ENCODE measurements at places on chromosomes 1 and 21. TPM values are rescaled to one million over a fixed set of nuclear protein-coding genes. Genes with fewer than 3 reads are reported as not detected.

THBS3 gene
- 41.6 TPM for polyA plus RNA-seq

SLC35F3 gene
- 1.3 TPM for polyA plus RNA-seq

SRGAP2C gene
- polyA plus RNA-seq: 7.2 TPM

NPHP4 gene
- 5.6 TPM for polyA plus RNA-seq

AADACL3 gene
- polyA plus RNA-seq: not detected

SPRR1A gene
- not detected for polyA plus RNA-seq

PCSK9 gene
- polyA plus RNA-seq: 31.4 TPM

TEX38 gene
- polyA plus RNA-seq: 0.27 TPM

IFNLR1 gene
- 7.5 TPM for polyA plus RNA-seq

USH2A gene
- not detected for polyA plus RNA-seq

ANKRD35 gene
- polyA plus RNA-seq: 2.2 TPM

NTPCR gene
- 52.9 TPM for polyA plus RNA-seq

TTC22 gene
- polyA plus RNA-seq: 9.0 TPM

DNA sequence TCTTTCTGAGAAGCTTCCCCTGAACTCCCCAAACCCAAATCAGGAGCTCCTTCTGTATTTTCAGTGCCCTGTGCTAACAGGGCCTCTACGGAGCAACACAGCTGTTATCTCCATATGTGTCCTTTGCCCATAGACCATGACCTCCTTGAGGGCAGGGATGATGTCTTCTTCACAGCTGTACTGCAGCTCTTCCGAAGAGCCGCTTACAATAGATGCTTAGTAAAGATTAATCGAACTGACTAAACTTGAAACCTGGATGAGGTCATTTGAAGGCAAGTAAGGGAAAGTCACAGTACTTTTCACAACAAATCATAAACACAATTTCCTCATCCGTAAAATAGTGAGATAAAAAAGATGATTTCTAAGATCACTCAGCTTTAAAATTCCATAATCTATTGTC lies 4.4 kb upstream of the KCNN3 start:
- no peak for DNase-seq

DNA sequence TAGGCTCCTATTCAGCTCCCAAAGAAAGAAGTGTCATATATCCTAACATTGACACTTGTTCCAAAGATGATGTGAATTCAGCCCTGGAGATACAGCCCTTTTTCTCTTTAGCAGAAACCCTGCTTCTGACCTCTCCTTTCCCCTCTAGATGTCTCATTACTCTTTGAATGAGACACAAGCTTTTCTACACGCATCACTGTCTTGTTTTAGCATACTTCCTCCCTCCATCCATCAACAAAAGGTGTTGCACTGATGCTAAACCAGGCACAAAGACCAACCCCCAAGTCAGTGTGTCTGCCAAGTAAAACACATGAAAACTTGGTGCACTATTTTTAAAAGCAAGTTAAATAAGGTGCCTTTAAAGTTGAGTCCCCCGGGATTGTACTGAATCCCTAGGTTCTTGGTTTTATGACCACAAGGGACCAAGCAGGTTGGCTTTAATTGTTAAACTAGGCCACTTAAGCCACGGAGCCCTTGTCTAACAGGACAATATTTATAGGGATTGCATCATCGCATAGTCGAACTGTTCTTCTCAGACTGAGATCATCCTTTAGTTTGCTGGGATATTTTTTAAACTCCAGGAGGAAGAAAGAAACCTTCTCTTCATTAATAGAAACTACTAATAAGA lies 101.0 kb upstream of the GUCA2B start:
- DNase-seq: no peak

DNA sequence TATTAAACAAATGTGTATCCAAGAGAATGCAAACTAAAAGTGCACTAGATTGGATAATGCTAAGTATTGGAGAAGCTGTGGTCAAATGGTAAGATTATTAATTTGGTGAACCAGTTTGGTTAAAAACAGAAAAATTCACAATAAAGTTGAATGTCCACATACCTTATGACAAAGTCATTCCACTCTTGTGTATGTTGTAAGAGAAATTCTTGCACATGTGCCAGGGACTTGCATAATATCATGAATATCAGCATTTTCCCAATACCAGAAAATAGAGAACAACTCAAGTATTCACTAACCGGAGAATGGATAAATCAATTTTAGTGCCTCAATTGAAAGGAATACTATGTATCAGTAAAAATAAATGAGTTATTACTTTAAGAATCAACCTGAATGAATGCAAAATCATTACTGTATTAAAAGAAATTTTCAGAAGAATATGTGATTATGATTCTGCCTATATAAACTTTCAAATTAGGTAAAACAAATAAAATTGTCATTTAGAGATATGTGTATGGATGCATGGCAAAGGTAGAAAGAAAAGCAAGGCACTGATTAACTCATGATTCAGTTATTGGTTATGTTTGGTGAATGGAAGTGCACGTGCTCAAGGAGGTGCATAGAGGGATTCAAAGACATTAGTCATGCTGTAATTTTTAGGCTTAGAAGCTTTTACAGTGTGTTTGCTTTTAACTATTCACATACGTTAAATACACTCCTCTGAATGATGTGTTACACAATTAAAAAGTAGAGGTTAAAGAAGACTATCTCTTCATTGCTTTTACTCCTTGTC lies 217.4 kb upstream of the KCNK2 start:
- DNase-seq: no peak

GRCh38 chr1:43526002-43526401 lies 4.7 kb upstream of the PTPRF start:
- DNase-seq: no peak

DNA sequence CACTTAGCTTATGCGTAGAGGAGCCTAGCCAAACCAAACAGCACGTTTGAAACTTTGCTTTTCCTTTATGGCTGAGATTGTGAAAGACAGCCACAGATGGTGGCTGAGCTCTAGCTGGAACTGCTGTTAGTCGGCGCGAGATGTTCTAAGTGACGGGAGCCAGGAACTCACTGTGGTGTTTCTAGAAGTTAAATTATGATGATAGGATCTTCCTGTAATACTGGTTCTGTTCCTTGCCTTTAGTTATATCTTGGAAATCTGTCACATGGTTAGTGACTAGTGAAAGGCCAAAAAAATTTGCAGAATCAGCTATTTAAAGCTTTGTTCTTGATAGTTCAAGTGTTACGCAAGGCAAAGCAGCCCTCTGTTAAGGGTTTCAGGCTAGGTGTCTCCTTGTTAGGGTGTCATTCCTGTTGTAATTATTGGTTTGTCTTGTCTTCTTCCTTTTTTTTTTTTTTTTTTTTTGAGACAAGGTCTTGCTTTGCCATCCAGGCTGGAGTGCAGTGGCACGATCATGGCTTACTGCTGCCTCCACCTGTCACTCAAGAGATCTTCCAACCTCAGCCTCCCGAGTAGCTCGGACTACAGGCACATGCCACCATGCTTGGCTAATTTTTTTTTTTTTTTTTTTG lies 22.6 kb downstream of the AK4 start:
- peak; percentile 49 for DNase-seq

DNA sequence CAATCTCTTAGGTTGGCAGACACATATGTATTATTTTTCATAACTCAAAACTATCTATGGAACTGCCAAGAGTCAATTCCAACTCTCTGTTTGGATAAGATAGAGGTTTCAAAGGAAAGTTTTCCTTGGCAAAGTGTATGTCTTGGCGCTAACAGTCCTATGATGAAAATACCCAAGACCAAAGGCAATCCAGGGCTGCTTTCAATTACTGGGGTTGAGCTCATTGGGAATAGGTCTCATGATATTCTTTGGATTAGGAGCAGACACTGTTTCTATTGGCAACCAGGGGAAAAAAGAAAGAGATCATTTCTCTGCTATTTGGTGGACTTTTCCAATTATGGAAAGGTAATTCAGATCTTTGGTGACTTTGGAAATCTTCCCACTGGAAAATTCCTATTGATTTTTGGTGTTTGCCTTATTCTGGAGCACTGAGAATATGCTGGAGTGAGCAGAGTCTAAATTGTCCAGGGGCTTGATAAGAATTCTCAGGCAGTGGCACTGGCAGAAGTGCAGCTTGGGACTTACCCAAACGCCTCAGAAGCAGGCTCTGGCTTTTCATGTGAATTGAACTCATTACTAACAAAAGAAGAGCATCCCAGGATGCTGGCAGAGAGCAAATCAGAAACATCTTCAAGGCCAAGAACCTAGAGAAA lies 20.4 kb upstream of the PLXNA2 start:
- DNase-seq: no peak

GRCh38 chr1:41739061-41739955 lies 179.4 kb downstream of the HIVEP3 start:
- DNase-seq: peak; percentile 27

DNA sequence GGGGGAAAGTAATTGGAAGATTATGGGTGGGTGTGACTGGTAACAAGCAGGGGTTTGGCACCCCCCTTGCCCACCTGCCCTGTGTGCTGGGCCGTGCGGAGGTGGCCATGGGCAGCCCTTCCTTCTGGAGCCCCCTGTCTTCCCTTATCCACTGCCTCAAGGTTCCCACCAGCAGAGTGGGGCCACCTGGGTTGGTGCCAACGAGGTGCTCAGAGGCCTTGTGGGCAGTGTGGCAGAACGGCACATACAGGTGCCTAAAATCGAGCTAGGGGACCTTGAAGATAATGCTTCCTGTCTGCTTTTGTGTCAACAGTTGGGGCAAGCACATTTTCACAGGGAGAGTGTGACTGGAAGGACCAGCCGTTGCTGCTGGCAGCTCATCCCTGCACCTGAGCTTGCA lies 161.8 kb downstream of the PCBP3 start:
- DNase-seq: no peak

DNA sequence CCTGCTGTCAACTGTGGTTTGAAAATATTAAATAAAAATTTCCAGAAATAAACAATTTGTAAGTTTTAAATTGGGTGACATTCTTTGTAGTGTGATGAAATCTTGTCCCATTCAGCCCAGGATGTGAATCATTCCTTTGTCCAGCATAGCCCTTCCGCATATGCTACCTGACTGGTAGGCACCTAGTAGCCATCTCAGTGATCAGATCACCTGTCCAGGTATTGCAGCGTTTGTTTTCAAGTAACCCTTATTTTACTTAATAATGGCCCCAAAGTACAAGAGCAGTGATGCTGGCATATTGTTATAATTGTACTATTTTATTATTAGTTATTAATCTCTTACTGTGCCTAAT lies 351.6 kb upstream of the B3GALT2 start:
- no peak for DNase-seq

- no peak for DNase-seq
These were observed 104.1 kb downstream of the SLC25A24 start for GRCh38 chr1:108096089-108096488.

DNA sequence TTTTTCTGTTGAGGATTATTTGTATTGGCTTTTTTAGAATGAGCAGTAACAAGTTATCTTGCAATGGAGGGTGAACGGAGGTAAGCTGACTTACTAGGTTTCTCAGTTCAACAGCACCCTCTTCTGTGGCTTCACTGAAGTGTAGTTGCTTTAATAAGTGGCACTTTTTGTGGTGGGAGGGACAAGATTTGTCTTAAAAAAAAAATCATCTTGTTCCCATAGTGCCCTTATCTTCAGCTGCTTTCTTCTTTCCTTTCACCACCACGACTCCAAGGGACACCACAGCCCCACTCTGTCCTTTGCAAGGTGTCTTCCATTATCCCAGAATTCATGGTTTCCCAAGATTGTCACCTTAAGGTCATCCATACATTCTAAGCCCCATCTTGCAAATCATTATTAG lies 92.9 kb downstream of the PIGK start:
- peak; percentile 79 for DNase-seq

- no peak for DNase-seq
These were observed 12.7 kb downstream of the LRRC71 start for GRCh38 chr1:156933136-156933535.

DNA sequence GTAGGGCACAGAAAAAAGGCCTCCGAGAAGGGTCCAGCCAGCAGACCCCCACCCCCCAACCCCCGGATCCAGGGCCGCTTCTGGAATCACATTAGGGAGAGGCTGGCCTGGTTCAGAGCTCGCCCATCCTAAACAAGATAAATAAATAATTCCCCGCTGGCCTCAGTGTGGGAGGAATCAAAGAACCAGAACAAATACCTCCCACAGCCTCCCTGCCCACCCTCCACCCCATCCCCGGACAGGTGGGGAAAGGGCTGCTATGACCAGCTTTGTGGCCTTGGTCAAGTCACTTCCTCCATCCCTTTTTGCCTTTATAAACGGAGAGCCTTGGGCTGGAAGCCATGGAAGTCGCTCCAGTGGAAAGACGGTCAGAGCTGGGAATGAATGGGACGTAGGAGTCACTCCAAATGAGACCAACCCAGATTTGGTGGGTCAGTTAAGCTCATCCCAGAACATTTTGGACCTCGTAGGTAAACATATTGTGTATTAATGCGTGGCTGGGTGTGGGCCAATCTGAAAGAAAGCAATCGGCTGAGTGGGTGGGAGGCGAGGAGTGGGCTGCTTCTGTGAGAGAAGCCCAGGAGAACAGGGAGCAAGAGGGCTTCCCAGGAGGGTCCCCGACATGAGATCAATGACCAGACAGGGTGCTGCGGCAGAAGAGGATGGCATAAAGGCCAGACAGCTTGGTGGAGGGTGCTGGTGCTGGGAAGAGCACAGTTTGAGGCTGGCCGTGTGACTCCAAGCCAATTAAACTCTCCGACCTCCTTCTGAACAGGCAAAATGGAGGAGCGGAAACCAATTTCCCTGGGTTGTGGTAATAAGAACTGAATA lies 63.3 kb downstream of the MEF2D start:
- no peak for DNase-seq

GRCh38 chr1:9807541-9807940 lies 16.2 kb downstream of the CLSTN1 start:
- DNase-seq: no peak

GRCh38 chr1:245278846-245279245 lies 124.1 kb downstream of the KIF26B start:
- DNase-seq: no peak

GRCh38 chr1:192940658-192941057 lies 118.5 kb downstream of the UCHL5 start:
- no peak for DNase-seq

- no peak for DNase-seq
These were observed 5.1 kb upstream of the LDLRAP1 start for GRCh38 chr1:25538191-25538767.

- DNase-seq: no peak
These were observed 61.4 kb downstream of the GORAB start for GRCh38 chr1:170593173-170594011.

GRCh38 chr1:198499588-198499987 lies 40.9 kb downstream of the ATP6V1G3 start:
- DNase-seq: no peak

- peak; percentile 78 for DNase-seq
These were observed 67.6 kb downstream of the MAP3K21 start for GRCh38 chr1:233394860-233395717.

Measured in hepatocyte (in vitro differentiated cells).